ENCODE measurements at places on chromosomes 13 and 19.

- DNase-seq: no peak
Observed at GRCh38 chr13:90237852-90238251, 1109.6 kb upstream of the MIR17HG start.

DNA sequence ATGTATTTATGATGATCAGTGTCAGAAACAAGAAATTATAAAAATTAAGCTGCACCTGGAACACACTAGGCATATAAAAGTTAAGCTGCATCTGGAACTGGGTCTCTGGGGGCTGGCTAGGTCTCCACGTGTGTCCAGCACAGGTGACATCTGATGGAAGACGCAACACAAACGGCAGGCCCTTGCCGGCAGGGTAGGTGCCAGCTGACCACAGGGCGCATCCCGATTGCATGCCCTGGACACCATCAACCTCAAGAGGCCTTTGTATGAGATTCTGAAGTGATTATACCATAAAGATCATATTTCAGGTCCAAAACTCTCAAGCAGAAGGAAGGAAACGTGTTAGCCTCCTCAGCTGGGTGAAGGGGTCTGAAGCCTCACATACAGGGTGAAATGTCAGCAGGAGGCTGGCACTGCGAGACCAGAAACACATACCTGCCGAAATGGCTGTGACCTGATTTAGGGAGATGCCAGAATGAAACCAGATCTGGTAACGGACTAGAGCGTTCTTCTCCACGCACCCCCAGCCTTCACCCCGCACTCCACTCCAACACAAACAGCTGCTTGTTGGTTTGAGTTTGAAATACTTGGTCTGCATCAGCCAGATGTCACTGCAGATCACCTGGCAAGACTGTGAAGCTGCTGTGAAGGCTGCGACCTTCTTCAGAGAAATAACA is 37.3 kb downstream of the COL4A1 start:
- DNase-seq: no peak

DNA sequence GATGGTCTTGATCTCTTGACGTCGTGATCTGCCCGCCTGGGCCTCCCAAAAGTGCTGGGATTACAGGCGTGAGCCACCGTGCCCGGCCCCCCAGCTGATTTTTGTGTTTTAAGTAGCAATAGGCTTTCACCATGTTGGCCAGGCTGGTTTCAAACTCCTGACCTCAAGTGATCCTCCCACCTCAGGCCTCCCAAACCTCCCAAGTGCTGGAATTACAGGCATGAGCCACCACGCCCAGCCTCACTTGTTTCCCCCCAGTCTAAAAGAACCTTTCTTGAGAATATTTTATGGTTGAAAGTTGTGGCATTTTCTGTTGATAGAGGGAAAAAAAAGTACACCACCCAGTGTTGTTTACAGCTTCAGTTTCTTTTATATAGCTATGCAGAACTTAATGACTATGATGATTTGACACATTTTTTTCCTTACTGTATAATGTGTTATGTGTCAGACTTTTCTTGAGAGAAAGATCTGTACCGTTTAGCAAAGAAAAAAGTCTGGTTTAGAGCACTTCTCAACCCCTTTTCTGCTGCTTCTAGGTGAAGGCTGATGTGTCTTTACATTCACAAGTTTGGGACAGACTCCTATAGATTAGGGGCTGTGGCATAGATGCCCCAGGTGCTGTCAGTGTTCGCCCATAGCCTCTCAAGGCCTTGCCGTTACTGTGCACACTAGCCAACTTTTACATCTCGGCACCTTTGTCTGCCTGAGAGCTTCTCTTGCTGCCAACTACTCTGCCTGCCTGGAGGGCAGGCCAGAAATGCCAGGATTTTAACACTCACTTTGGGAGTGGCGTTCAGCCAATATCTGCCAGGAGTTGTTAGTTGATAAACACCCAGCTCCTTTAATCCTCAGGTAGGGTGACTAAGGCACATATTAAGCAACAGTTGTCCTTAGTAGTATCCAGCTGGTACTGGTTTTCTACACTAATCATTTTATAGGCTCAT is 33.0 kb downstream of the KCTD4 start:
- DNase-seq: no peak

GRCh38 chr19:58440556-58440955 is 603 bp upstream of the ZNF132 start:
- DNase-seq: no peak

GRCh38 chr13:99215184-99215830 is 14.7 kb downstream of the UBAC2 start:
- peak; percentile 62 for DNase-seq

- peak; percentile 93 for DNase-seq
Observed at GRCh38 chr19:45092747-45093678, at the start of gene PPP1R37. TSS of gene PPP1R37 (plus strand) at chr19:45093179. CDS start at chr19:45093326, 147 bp downstream.

GRCh38 chr19:50906217-50906616 is 5.0 kb downstream of the KLK4 start:
- peak; percentile 56 for DNase-seq

- DNase-seq: no peak
Observed at GRCh38 chr13:34570698-34571353, 371.2 kb upstream of the NBEA start.

DNA sequence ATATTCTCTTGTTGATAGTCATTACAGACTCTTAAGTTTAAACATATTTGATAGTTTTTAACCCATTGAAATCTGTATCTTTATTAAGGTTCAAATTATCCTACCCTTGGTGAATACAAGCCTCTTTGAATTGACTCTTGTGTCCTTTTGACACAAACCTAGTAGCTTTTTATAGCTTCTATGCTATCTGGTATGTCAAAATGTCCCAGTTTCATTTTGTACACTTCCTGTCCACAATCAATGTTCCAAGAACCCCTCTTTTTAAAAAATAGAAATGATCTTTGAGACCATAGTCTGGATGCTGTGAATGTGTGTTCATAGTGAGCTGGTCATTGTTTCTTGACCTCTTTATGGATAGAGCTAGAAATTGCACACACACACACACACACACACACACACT is 39.2 kb upstream of the FGF14 start:
- no peak for DNase-seq

GRCh38 chr19:31110336-31110735 is 238.9 kb downstream of the TSHZ3 start:
- DNase-seq: no peak
